B cell (primary cell): ENCODE measurements at places on chromosomes 1 and 21. TPM values are rescaled to one million over a fixed set of nuclear protein-coding genes. Genes with fewer than 3 reads are reported as not detected.

DNA sequence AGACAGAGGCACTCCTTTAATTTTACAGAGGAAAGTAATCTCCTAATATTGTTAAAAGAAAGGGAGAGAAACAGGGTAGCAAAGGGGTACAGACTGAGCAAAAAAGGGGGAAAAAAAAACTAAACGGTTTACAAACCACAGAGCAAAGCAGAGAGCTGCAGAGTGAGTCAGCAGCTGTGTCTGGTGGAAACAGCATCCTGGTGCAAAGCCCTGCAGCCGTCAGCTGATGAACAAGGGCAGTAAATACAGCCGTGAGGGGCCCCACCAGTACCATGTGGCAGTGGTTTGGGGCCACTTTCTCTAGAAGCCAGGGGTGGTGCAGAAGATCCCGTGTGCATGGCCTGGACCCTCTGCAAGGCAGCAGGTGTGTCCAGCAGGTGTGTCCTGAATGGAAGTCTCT lies 111.3 kb downstream of the ERG start:
- peaks cover 10% of the 10 kb centered on the region for H3K27me3 ChIP-seq
- no peaks in the 10 kb centered on the region for H3K4me1 ChIP-seq
- no peak for DNase-seq
- H3K4me3 ChIP-seq, result no peak overlapping the region
- no peaks in the 10 kb centered on the region for H3K36me3 ChIP-seq

- H3K4me1 ChIP-seq, result peaks cover 23% of the 10 kb centered on the region
- no peak overlapping the region for H3K27ac ChIP-seq
- H3K4me3 ChIP-seq, result no peak overlapping the region
- H3K36me3 ChIP-seq, result peaks cover 12% of the 10 kb centered on the region
Observed at GRCh38 chr1:246583448-246584185, 17.4 kb downstream of the CNST start.

The LIN28A gene
- total RNA-seq, result not detected in 2 replicates

The TNNT2 gene
- not detected in 2 replicates for total RNA-seq

- H3K27ac ChIP-seq, result no peak overlapping the region
- no peaks in the 10 kb centered on the region for H3K4me1 ChIP-seq
- H3K4me3 ChIP-seq, result no peak overlapping the region
- no peak for DNase-seq
- H3K27me3 ChIP-seq, result no peaks in the 10 kb centered on the region
- H3K36me3 ChIP-seq, result no peaks in the 10 kb centered on the region
Observed at GRCh38 chr1:234581063-234581714, 28.8 kb downstream of the IRF2BP2 start.

- H3K4me3 ChIP-seq, result no peak overlapping the region
- no peaks in the 10 kb centered on the region for H3K27me3 ChIP-seq
- no peak for DNase-seq
- no peak overlapping the region for H3K27ac ChIP-seq
- H3K36me3 ChIP-seq, result no peaks in the 10 kb centered on the region
Observed at GRCh38 chr1:85128316-85128715, 72.5 kb downstream of the SYDE2 start.

GRCh38 chr21:45542667-45543370 lies 579 bp upstream of the SLC19A1 start:
- peak overlapping the region; percentile 68 for H3K4me3 ChIP-seq
- H3K27me3 ChIP-seq, result no peaks in the 10 kb centered on the region

The CRP gene
- total RNA-seq, result not detected in 2 replicates

The DYRK3 gene
- total RNA-seq, result 0.30 and 0.80 TPM in 2 replicates

The CHI3L1 gene
- 0.15 TPM in 1 of 2 replicates, not detected in the other for total RNA-seq

DNA sequence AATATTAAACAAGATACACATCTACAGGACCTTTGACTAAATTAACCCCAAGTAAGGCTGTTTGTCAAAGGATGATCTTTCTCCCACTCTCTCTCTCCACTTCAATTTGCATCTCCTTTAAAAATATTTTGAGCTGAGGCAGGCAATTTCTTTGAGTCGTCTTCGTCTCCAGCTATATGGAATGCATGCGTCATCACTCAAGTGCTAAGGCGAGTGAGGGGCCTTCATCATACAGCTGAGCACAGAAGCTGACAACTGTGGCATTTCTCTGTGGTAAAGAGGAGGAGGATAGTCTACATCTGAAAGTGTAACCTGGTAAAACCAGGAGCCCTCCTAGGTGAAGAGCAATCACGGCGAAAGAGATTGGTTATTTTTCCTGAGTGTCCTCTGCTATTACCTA lies 7.6 kb downstream of the EPHX4 start:
- H3K4me3 ChIP-seq, result no peak overlapping the region
- H3K27me3 ChIP-seq, result no peaks in the 10 kb centered on the region
- no peak for DNase-seq

DNA sequence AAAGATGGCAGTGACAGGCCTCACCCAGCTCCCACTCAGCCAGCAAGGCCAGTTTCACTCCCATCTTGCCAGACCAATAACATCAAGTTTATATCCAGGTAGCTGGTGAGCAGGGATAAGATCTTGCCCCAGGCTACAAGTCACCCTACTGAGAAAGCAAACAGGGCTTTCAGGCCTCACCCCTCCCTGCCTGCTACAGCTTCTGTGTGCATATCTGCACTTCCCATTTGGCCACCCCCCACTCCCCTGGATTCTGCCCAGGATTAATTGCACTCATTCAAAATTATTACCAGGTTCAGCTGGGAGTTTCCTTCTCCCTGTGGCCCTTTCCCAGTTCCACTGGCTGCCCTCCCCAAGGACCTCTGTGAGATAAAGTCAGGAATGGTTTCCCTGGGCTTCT lies 352.1 kb downstream of the TBX15 start:
- DNase-seq, result no peak
- no peaks in the 10 kb centered on the region for H3K4me1 ChIP-seq
- H3K27me3 ChIP-seq, result no peaks in the 10 kb centered on the region
- no peaks in the 10 kb centered on the region for H3K36me3 ChIP-seq
- no peak overlapping the region for H3K27ac ChIP-seq

The GNAT2 gene
- total RNA-seq, result not detected in 2 replicates

DNA sequence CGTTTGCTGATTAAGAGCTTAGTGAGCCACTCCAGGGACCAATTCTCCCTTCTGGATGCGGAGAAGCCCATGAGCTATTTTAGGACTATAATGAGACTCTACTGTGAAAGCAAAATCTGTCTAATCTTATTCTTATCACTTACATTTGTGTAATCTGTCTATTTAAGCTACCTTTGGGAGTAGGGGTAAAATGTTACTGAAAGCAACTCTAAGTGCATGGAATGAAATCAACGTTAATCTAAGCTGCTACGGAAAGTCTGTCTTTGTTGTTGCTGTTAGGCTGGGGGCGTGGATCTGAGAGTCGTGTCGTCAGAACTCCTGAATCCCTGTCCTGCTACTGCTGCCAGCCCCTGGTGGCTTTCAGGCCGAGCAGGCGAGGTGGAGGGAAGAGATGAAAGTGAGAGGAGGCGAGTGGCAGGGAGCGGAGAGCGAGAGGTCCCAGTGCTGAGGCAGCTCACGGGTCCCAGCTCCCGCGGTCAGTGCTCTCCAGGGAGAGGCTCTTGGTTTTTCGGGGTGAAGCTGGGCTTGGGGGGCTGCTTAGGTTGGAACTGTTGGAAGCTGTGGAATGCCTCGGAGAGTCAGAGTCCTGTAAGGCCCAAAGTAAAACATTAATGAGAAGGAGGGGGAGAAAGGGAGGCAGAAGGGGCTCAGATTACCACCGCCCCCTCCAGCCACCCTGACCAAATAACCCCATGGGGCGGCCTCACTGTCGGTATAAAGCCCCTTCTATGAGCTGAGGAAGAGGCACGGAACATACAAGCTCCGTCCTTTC lies 53.9 kb downstream of the COQ8A start:
- no peak overlapping the region for H3K27ac ChIP-seq
- H3K4me1 ChIP-seq, result peaks cover 17% of the 10 kb centered on the region
- no peaks in the 10 kb centered on the region for H3K36me3 ChIP-seq

- H3K4me3 ChIP-seq, result no peak overlapping the region
- DNase-seq, result no peak
- H3K4me1 ChIP-seq, result no peaks in the 10 kb centered on the region
- H3K27me3 ChIP-seq, result peaks cover 7% of the 10 kb centered on the region
- H3K27ac ChIP-seq, result no peak overlapping the region
Observed at GRCh38 chr1:162629077-162629627, 3.1 kb upstream of the DDR2 start.

- no peak overlapping the region for H3K27ac ChIP-seq
- H3K4me3 ChIP-seq, result no peak overlapping the region
- DNase-seq, result no peak
- H3K4me1 ChIP-seq, result no peaks in the 10 kb centered on the region
Observed at GRCh38 chr1:54069791-54070170, 16.4 kb downstream of the TCEANC2 start.

The ECM1 gene
- 1.9 and 2.5 TPM in 2 replicates for total RNA-seq

The FAM20B gene
- 28.5 and 32.8 TPM in 2 replicates for total RNA-seq

DNA sequence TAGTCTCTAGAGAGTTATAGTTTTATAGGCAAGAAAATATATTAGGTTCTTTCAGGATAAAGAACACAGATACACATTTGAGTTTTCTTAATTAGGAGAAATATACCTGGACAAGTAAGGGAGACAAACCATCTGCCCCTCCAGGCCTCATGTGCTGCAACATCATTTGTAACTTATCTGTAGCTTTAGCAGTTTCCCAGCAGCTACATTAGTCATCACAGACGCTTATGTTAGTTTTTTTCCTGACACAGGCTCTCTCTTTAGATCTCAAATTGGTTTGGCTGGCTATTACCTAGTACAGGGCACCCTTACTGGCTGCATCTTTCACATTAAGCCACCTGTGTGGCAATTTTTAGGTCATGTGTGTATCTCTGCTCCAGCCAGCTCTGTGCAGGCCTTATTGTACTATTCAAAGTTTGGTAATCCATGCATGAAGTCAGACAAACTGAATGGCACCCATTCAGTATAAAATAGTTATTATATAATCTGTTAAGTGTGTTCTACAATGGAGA lies 25.9 kb downstream of the GNPAT start:
- H3K4me3 ChIP-seq, result no peak overlapping the region
- DNase-seq, result no peak
- no peaks in the 10 kb centered on the region for H3K27me3 ChIP-seq
- no peak overlapping the region for H3K27ac ChIP-seq

- H3K4me3 ChIP-seq, result no peak overlapping the region
Observed at GRCh38 chr1:58950897-58951296, 167.1 kb upstream of the JUN start.

- no peaks in the 10 kb centered on the region for H3K27me3 ChIP-seq
- H3K4me3 ChIP-seq, result no peak overlapping the region
- no peak overlapping the region for H3K27ac ChIP-seq
Observed at GRCh38 chr1:145863282-145864018, 4.6 kb upstream of the PIAS3 start.

DNA sequence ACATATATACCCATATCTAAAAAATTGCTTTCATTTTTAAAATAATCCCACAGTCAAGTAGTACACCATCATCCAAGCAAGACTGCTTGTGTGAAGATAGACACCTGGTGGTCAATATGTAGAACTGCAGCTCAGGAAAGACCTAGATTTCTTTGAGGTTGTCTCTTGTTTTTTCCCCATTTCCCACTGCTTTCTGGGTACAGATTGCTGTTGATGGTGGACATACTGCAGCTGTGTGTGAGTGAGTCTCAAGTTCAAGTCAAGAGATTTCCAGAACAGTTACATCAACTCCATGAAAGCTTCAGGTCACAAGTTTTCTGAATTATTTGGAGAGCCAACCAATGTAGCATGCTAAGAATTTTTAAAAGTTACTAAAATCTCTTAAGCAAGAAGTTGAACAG lies 306.4 kb downstream of the DUSP10 start:
- H3K27ac ChIP-seq, result no peak overlapping the region
- H3K27me3 ChIP-seq, result no peaks in the 10 kb centered on the region
- peak; percentile 62 for DNase-seq
- H3K4me1 ChIP-seq, result peaks cover 10% of the 10 kb centered on the region
- H3K36me3 ChIP-seq, result no peaks in the 10 kb centered on the region

DNA sequence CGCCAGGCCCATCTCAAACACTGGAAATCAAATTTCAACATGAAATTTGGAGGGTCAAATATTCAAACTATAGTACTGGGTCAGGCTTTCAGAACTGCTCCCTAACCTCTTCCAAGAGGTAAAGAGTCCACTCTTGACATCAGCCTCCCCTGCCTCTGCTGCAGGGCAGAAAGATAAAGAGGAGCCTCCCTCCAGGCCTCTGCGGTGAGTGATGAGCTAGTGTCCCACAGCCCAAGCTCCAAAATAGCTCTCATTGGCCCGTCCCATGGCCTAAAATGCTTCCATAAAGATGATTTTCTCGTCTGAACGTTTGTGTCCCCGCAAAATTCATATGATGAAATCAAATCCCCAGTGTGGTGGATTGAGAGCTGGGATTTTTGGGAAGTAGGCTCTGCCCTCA lies 33.7 kb upstream of the CCSAP start:
- no peaks in the 10 kb centered on the region for H3K27me3 ChIP-seq
- no peak for DNase-seq
- no peaks in the 10 kb centered on the region for H3K4me1 ChIP-seq
- H3K36me3 ChIP-seq, result no peaks in the 10 kb centered on the region
- H3K4me3 ChIP-seq, result no peak overlapping the region
